ENCODE measurements at places on chromosomes 11 and 22. TPM values are rescaled to one million over a fixed set of nuclear protein-coding genes. Genes with fewer than 3 reads are reported as not detected.

GRCh38 chr22:19708321-19709011 lies 5.8 kb upstream of the SEPTIN5 start:
- no peak for DNase-seq

Gene SYTL2
- polyA plus RNA-seq = 3.0 TPM

Gene HORMAD2
- not detected for polyA plus RNA-seq

- DNase-seq = no peak
These were observed 263 bp downstream of the EHD1 start for GRCh38 chr11:64878223-64878493.

Gene ACAT1
- polyA plus RNA-seq = 360 TPM

DNA sequence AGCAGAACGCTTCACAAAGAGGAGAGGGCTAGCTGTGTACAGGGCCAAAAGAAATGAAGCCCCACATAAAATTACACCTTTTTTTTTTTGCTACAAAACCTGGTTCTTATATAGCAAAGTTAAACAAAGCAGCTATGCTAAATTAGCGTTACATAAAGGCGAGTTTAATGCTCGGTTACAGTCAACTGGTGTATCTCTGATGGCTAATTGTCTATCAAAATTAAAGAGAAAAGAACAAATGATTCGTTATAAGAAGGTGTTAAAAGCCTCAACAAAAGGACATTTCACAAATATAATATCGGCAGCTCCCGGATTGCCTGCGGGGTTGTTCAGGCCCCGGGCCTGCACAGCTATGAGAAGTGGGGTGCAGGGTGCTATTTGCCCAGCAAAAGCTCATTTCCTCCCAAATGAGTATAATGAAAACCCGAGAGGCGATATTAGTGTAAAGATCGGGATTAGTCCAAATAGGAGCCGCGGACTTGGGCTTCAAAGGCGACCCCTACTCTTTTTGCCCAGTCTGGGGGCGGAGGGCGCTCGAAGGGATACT lies 13.3 kb upstream of the PAX6 start:
- no peak for DNase-seq

Gene PPM1F
- polyA plus RNA-seq = 19.3 TPM

- no peak for DNase-seq
These were observed 691.4 kb upstream of the CCDC179 start for GRCh38 chr11:23551706-23552105.

Gene ACR
- 0.53 TPM for polyA plus RNA-seq

DNA sequence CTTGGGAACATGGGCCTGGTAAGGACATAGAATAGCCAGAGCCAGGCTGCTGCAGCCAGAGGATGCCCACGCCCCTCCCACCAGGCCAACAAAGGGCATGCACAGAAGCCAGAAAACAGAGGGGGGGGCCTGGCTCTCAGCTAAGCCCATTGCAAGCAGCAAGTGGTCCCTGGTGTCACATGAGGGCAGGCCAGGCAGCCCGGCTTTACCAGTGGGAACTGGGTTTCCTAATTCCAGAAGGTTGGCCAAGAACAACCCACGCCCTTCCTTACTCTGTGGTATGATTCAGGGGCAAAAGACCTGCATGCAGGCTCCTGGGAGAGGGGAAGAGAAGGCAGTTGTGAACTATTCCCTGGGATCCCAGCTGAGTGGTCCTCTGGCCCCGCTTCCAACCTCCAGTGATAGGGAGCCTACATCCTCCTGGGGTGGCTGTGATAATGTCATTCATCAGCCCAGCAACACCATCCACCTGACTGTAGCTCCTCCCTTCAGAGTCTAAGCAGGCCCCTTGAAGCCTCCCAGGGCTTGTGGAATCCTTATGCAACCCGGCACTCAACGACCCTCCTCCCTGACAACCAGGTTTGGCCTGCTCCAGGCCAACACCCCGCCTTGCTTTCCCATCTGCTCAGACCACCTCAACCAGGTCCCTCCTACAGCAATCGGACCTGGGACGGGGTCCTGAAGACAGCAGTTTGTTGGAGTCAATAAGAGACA lies 62.1 kb upstream of the LMO1 start:
- no peak for DNase-seq

All from heart left ventricle (tissue), 16 donors.